Progenitor cell of endocrine pancreas (in vitro differentiated cells): ENCODE measurements at places on chromosomes 7 and 10.
A peak's percentile ranks its signal among the peaks of the same experiment; 100 is the strongest.

- DNase-seq, result no peak
These were observed 44.8 kb upstream of the SLC16A12 start for GRCh38 chr10:89580243-89580642.

- DNase-seq, result no peak
These were observed 8.2 kb downstream of the BMS1 start for GRCh38 chr10:42790835-42791234.

- DNase-seq, result peak; percentile 20
These were observed 47.3 kb upstream of the INSYN2A start for GRCh38 chr10:127243490-127244272.

DNA sequence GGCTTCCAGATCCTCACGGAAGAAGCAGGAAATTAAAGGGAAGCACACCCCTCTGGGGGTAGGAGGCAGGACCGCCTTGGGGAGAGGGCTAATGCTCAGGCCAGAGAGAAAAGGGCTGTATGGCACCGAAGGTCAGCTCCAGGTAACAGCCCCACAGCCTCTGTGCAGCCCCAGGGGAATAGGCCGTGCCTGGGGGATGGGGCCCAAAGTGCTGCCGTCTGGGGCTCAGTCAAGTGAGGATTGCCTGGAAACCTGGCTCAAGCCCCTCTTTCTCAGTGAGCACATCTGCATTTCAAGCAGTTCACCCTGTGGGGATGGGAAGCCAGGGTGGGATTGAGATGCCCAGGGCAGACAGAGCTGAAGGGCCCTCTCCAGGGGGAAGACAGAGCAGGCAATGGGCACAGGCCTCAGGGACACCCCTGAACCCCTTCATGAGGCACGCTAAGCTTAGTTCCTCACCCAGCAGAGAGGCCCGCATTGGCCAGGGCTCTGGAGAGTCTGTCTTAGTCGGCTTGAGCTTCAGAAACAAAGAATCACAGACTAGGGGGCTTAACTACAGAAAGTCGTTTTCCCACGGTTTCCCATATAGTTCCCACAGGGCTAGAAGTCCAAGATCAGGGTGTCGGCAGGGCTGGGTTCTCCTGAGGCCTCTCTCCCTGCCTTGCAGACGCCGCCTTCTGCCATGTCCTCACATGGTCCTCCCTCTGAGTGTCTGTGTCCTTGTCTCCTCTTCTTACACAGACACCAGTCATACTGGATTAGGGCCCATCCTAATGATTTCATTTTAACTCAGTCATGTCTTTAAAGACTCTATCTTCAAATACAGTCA lies 118.2 kb downstream of the PTPN20 start:
- DNase-seq, result no peak

- no peak for DNase-seq
These were observed 35.0 kb upstream of the DGKI start for GRCh38 chr7:137881607-137882260.

- DNase-seq, result no peak
These were observed 56.8 kb upstream of the CD36 start for GRCh38 chr7:80581486-80582260.

DNA sequence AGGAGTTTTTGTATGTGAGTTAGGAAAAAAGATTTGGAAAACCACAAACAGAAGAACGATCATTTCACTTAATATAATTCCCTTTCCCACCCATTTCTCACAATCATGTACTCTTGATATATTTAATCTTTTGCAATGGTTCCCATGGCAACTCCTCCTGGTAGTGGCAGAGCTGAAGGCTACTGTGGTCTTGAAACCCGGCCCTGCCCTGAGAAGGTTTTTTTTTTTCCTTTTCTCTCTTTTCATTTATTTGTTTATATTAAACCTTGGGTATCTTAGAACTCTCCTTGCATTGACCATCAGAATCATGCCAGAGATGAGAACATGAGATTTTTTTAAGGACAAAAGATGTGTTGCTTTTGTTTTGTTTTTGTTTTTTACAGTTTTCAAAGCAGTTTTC lies 566.1 kb upstream of the NRP1 start:
- DNase-seq, result no peak

GRCh38 chr7:158740013-158740656 lies 35.5 kb upstream of the NCAPG2 start:
- DNase-seq, result no peak

GRCh38 chr10:32979041-32979440 lies 21.0 kb upstream of the ITGB1 start:
- DNase-seq, result no peak
